Large intestine (tissue), 12 donors: ENCODE measurements at places on chromosomes 12 and 14.
A peak's percentile ranks its signal among the peaks of the same experiment; 100 is the strongest.

- no peak for DNase-seq
These were observed 12.5 kb downstream of the TM7SF3 start for GRCh38 chr12:27001663-27002062.

- DNase-seq, result no peak
These were observed 40.6 kb upstream of the RPH3A start for GRCh38 chr12:112750971-112751370.

DNA sequence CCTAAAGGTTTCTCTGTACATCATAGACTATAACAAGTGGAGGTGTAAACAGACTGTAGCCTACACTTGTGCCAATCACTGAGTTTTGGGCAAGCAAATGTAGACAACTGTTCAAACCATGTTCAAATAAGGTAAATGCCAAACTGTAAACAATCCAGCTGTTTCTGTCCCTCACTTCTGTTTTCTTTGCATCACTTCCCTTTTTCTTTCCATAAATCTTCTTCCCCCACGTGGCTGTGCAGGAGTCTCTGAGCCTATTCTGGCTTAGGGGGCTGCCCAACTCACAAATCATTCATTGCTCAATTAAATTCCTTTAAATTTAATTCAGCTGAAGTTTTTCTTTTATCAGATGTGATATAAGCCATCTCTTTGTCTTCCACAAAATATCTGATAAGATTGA is 65.1 kb upstream of the CPM start:
- no peak for DNase-seq

GRCh38 chr12:30927222-30927611 is 669 bp downstream of the TSPAN11 start:
- no peak for DNase-seq

GRCh38 chr12:52924764-52925716 is 20.2 kb upstream of the KRT8 start:
- DNase-seq, result peak; percentile 87
